CD8-positive, alpha-beta memory T cell (primary cell): ENCODE measurements at places on chromosomes 12 and 14. TPM values are rescaled to one million over a fixed set of nuclear protein-coding genes. Genes with fewer than 3 reads are reported as not detected.

DNA sequence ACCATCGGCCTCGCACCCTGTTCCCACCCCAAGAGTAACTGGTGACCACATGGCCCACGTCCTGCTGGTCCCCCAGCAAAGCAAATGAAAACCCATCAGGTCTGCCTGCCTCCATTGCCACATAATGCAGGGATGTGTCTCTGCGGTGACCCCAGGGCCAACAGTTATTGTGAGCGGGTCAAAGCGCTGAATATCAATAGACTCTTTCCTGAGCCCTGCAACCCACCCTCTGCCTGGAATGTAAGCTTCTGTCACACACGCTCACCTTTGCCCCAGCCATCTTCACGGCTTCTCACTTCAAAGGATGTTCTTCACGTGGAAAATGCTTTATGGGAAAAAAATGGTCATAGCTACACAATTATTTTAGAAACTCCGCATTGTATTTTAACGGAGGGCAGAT is 63.9 kb downstream of the FZD10 start:
- no peak for DNase-seq

PPP4R4 gene
- polyA plus RNA-seq, result 0.17 TPM

- no peak for DNase-seq
Observed at GRCh38 chr14:95981965-95982364, 57.2 kb upstream of the C14orf132 start.

DPY19L2 gene
- polyA plus RNA-seq, result 0.86 TPM

GRCh38 chr14:70907176-70907995 is at the start of gene PCNX1:
Gene PCNX1 (plus strand): TSS chr14:70907459. CDS start chr14:70907851, 392 bp downstream.
- DNase-seq, result peak; percentile 95

GRCh38 chr12:105945880-105946279 is 192.9 kb downstream of the NUAK1 start:
- no peak for DNase-seq

GLI1 gene
- polyA plus RNA-seq, result 0.32 TPM

RNF212B gene
- polyA plus RNA-seq, result not detected

DNA sequence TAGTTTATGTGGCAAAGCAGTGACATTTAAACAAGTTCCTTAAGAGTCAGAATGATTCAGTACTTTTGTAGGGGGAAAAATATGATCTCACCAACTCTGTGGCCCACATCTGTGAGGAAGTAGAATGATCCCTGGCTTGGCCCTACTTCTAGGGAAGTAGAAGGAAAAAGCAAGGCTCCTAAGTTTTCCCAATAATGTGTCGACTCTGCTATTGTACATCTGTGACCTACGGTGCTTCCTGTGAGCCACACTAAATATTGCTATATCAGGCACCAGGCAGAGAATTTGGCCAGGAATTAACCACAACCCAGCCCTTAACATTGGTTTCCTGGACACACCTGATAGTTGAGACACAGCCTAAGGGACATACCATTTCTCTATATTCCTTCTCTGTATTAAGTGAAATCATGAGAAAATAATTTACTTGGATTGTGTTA is 9.3 kb upstream of the NID2 start:
- DNase-seq, result no peak

GRCh38 chr14:77024171-77024691 is 4.3 kb downstream of the IRF2BPL start:
- DNase-seq, result peak; percentile 65

- DNase-seq, result peak; percentile 43
Observed at GRCh38 chr12:49776413-49776812, 35.1 kb downstream of the TMBIM6 start.

DNA sequence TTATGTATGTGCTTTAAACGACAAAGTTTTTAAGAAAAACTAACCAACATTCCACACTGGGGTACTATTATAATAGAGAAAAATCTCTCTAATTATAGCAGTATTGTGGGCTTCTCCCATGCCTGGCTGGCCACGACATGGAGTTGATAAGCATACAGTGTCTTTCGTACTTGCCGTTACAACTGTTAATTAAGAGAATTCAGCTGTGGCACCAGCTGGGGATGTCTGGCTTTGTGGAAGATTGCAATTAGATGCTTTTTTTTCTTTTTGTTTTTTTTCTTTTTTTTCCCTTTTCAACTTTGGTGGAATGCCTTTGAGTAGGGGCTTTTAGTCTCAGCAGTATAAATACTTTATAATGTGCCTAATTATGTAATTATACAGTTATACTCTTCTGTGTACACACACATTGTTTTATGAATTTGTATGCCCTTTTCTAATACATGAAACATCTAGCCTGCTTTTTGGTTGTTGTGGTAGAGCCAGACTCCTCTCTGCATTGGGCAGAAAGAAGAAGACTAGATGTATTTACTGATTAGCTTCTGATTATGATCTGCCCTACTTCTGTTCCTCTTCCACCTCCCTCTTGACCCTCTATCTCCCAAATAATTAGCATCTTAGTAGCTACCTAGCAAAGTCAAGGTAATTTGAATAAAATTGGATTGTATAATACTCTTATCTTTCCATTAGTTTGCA is 76.4 kb downstream of the SUSD6 start:
- no peak for DNase-seq

DNA sequence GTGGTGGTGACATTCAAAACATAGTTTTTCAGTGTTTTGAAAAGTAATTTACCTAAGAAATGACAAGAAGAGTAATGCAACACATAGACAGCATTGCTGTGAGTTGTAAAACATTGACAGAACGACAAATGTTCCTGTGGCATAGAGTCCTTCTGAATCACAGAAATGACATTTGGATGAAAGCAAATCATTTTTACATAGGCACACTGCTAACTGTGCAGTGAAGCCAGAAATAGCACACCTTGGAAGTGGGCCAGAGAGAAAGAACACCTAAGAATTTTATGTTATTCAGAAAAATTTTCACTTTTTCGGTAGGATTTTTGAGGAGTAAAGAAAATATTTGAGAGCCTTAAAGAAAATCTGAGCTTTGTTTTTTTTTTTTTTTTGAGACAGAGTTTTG is 100.6 kb downstream of the ANO4 start:
- no peak for DNase-seq

- DNase-seq, result no peak
Observed at GRCh38 chr14:74670726-74671411, 42.0 kb downstream of the AREL1 start.

DNA sequence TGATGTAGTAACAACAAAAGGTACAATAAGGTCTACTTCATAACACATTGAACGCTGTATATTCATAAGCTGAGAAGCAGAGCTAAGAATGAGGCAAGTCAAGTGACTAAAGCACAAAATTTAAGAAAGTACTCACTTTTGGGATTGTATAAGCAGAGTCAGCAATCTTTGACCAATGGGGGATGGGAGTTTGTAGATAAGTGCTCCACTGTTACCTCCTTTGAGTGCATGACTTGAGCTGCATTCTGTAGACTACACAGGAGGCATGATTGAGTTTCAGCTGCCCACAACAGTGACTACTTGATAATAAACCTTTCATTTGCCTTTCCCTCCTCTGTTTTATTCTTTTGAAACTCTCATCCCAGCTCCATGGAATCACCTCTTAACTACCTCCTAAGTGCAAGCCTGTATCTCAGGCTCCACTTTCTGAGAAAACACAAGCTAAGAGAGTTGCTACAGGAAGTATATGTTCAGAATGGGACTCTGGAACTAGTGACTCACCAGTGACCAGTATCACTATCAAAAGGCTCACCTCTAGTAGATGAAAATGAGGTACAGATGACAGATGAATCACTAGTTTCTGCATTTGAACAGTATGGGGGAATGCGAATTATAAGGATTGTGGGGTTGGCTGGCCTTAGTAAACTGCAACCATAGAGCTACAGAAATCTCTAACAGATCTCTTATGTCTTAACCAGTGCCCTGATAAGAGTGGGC is 49.2 kb downstream of the SLC35F4 start:
- DNase-seq, result no peak

SUSD6 gene
- 9.3 TPM for polyA plus RNA-seq

DNA sequence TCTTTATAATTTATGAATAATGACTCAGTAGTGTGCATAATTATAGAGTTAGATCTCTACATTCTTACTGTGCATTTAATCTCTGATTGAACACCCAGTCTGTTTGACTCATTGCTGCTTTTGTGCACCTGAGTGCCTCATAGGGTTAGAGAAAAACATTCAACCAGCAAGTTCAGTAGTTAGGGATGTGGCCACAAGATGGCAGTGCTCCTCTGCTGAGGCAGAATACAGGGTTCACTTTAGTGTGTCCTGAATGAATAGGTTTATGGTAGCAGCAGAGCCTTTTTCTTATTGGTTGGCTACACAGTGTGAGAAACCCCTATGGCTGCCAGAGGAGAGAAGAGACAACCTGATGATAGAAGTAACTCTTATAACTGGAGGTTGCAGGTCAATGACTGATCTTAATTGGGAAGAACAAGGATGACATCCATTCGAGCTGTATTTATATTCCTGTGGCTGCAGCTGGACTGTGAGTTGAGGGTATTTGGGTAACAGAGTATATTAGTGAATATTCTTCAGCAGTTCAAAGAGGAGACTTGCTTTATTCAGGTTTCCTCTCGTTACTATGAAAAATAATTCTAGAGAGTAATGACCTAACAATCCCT is 194.9 kb upstream of the OR4E1 start:
- peak; percentile 52 for DNase-seq

DNA sequence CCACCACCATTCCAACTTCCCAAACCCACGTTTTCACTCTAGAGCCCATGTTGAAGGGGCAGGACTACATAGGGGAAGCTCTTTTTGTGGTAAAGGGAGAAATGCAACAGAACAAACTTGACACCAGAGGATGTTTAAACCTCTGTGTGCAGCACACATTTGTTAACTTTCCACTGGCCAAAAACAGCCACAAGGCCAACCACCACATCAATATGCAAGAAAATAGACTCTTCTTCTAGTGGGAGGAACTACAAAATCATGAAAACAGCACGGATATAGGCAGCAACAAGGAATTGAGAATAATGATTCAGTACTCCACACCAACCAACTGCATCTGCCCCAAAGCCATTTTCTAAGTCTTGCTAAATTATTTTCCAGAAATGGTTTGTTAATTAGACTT is 66.3 kb upstream of the CEP83 start:
- no peak for DNase-seq

DNA sequence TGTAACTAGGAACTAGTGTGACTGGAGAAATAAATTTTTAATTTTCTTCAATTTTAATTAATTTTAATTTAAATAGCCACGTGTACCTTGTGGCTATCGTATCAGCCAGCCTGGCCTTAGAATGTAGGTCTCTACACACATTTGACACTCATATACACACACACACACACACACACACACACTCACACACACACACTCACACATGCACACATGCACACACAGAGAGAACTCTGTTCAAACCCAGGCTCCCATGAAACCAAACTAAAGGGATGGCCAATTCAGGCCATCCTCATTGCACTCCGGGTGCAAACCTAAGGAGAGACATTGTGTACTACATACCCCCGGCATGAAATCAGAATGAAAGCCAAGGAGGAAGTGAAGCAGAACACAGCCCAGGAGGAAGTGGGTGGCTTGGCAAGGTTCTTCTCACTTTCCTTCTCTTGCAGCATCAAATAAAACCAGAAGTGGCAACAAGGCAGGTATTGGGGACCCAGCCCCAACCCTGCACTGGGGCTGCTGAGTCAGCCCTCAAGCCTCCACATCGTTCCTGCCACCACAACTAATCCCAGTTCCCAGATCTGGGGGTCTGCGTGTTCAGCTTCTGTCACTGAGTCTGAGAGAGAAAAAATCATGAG is 26.2 kb upstream of the CHPT1 start:
- DNase-seq, result peak; percentile 51

- peak; percentile 54 for DNase-seq
Observed at GRCh38 chr12:106223485-106224354, 24.1 kb downstream of the CKAP4 start.

- no peak for DNase-seq
Observed at GRCh38 chr14:88934351-88934806, 109.9 kb downstream of the TTC8 start.

GRCh38 chr12:24775073-24775472 is 173.8 kb downstream of the BCAT1 start:
- no peak for DNase-seq

POMT2 gene
- 1.7 TPM for polyA plus RNA-seq

GRCh38 chr12:124848621-124849380 is 14.9 kb downstream of the SCARB1 start:
- no peak for DNase-seq

OAS1 gene
- 38.5 TPM for polyA plus RNA-seq

- DNase-seq, result no peak
Observed at GRCh38 chr14:26925876-26926584, 328.2 kb upstream of the NOVA1 start.

DNA sequence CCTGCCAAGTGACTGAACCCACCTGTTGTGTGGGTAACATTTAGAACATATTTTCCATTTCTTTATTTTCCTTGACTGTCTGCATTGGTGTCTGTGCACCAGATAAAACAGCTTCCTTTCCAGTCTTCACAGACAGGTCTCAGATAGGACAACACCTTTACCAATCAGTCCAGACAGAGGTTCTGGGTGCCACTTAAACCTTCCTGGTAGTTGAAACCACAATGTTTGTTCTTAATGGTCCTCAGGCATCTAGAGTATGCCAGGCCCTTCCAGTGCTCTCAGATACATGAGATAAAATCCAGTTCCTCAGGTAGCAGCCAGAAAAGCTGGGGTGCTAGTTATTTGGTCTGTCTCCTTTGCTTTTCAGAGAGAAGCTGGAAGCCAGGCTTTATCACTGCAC is 7.0 kb upstream of the CLEC2D start:
- no peak for DNase-seq

MAP3K9 gene
- polyA plus RNA-seq, result 1.9 TPM

AKAP3 gene
- 1.6 TPM for polyA plus RNA-seq

BIN2 gene
- 366 TPM for polyA plus RNA-seq

DNA sequence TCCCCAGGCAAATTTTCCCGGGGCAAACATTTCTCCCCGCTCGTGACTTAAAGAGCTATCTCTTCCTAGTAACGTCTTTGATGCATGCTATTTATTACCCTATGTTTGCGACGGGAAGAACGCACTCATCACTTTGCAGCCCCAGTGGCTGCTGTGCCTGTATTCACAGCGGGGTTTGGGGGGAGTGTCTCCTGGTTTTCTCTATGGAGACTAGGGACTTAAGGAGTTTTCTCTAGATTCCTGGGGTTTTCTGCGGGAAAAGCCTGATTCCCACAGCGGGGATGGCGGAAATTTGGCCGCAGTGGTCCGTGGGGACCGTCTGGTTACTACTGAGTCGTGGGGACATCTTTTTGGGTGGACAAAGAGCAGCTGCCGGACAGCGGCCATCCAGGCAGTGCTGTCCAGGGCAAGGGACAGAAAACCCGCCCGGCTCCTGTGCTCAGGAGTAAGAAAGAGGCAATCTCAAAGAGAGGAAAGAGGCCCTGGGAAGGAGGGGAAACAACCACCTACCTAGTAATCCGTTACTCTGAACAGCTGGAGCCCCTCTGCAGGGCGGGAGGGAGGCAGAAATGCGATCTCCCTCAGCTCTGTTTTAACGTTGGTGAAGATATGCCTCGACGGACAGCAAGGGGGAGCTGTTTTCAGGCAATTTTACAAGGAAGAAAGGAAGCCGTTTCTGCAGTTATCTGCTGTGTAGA is 771 bp upstream of the AVPR1A start:
- no peak for DNase-seq

KRT8 gene
- 1.0 TPM for polyA plus RNA-seq

DNA sequence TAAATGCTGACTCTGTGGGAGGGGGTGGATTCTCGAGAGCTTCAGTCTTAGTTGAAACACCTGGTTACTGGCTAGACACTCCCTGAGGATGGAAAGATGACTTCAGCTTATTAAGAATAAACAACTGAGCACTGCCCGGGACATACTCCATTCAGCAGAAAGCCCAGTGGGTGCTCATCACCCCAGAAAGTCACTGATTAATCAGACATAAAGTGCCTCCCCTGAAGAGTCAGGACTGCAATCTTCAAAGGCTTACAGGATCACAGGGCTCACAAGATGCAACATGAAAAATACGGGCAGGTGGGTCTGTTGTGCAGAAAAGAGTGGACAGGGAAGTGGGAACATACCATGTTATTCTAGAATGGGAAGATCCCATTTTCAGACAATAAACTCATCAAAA is 207.0 kb downstream of the CALM1 start:
- no peak for DNase-seq
